ENCODE measurements at places on chromosomes 3 and 15.

- DNase-seq = no peak
Observed at GRCh38 chr3:82012775-82013174, 251.3 kb upstream of the GBE1 start.

- no peak for DNase-seq
Observed at GRCh38 chr3:31096661-31097395, 202.4 kb upstream of the GADL1 start.

- DNase-seq = no peak
Observed at GRCh38 chr15:31001702-31002101, 10.3 kb upstream of the MTMR10 start.

DNA sequence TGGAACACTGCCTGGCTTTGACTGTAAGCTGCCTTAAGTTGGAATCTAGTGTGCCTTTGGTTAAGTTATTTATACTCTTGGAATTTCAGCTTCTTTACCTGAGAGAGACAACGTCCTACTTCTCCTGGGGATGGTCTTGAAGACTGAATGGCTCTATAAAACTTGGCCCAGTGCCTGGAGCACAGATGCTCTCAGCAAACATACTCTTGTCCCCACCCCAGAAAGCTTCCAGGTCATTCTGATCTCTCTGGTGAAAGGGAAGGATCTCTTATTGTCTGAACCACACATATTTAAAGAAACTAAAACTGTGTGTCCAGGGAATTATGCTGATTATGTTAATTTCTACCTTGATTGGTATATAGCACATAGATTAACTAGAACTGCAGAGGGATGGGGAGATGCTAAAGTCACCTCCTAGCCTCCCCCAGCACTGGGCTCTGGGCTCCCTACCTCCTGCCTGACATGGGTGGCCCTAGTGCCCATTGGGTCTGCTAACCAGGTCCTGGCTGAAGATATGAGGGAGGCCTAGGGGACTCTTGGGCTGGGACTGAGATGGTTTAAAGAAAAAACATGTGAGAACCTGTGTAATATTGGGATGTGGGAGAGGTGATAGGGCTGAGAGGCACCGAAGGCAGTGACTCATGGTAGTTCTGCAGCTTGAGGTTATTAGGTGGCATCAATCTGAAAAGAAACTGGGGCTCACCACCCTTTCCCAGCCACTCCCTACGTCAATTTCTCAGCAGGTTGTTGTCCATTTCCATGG, 171.0 kb downstream of the RPLP1 start:
- DNase-seq = no peak

GRCh38 chr3:30170681-30171438, 435.5 kb upstream of the TGFBR2 start:
- DNase-seq = no peak

- DNase-seq = no peak
Observed at GRCh38 chr15:33378866-33379480, 68.2 kb downstream of the RYR3 start.

GRCh38 chr3:49924683-49925082, 4.9 kb downstream of the MON1A start:
- DNase-seq = no peak

DNA sequence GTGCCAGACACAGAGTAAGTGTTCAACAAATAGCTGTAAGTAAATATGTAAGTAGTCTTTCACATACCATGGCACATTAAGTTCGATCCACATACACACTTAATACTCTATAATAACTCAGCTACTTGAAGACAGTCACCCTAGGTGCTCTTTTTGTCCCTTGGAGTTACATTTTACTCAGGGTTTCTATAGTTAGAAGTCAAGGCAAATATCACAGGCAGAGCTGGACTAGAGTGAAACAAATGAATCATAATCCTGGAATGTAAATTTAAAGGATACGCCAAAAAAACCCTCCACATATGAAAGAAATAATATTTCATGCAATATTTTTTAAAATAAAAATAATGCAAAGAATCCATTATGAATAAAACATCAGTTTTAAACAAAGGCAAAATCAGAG, 461.8 kb downstream of the MAGI1 start:
- DNase-seq = no peak

GRCh38 chr3:185714085-185714484, 110.8 kb downstream of the IGF2BP2 start:
- no peak for DNase-seq

DNA sequence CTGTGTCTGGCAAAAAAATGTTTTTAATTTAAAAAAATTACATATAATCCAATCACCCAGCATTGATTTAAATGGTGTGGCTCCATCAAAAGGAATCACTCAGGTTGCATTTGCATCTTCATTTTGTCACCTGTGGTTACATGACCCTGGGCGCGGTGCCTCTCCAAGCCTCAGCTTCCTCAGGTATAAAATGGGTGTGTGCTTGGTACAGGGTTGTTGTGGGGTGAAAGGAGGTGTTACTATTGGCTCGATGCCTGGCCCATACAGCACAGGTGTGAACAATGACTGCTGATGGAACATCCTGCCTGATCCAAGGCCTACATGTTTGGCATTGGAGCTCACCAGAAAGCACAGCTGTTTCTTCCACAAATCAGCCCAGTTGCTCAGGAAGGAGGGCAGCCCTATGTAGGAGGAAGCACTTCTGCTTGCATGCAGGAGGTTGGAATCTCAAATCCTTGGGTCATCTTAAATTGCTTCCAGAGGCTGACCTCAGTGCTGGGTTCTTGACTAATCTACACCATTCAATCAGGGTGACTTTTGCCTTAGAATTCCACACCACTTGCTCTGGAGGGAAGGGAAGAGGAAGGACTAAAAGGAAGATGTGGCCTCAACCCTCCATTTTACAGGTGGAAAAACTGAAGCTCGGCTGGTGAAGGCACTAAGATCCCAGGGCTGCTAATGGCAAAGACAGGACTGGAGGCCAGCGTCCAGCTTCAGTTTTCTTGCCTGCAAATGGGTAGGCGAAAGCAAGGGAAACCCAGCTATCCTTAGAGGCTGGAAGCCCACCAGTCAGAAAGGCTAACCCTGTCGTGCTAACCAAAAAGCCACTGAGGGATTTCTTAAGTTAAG, 31.7 kb downstream of the BHLHE40 start:
- no peak for DNase-seq

- DNase-seq = no peak
Observed at GRCh38 chr3:132911741-132912415, 126.3 kb upstream of the TMEM108 start.

DNA sequence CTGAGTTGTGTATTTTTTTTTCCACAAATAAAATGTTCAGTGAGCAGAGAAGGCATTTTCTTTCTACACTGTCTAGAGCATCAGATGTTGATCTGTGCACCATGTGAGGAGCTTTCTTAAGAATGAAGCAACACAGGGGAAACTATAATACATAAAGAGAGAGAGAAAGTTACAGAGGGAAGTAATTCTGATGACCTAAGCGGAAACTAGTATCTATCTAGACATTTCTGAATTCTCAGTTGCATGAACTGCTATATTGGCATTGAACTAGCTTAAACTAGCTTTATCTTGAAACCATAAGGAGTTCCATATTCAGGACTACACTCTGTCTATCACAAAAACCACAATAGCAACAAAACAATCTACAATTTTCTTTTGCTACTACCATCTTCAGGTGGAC, 822.4 kb downstream of the VGLL3 start:
- no peak for DNase-seq

- DNase-seq = no peak
Observed at GRCh38 chr3:185021256-185021655, 131.6 kb downstream of the C3orf70 start.

DNA sequence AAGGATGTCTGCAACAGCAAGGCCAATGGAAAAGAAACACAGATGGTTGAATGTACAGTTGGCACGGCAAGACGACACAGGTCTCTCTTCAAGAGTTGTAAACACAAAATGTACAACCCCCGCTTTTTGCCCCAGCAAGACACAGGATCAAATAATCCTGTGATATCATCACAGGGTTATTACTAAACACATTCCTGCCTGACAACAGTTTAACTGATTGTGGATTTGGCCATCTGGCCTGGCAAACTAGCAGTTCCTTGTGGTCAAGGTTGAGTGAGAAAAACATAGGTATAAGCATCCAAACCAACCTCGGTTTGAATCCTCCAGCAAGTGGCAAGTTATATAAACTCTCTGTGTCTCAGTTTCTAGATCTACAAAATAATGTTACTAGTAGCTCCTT, 23.4 kb downstream of the PARP16 start:
- DNase-seq = no peak

DNA sequence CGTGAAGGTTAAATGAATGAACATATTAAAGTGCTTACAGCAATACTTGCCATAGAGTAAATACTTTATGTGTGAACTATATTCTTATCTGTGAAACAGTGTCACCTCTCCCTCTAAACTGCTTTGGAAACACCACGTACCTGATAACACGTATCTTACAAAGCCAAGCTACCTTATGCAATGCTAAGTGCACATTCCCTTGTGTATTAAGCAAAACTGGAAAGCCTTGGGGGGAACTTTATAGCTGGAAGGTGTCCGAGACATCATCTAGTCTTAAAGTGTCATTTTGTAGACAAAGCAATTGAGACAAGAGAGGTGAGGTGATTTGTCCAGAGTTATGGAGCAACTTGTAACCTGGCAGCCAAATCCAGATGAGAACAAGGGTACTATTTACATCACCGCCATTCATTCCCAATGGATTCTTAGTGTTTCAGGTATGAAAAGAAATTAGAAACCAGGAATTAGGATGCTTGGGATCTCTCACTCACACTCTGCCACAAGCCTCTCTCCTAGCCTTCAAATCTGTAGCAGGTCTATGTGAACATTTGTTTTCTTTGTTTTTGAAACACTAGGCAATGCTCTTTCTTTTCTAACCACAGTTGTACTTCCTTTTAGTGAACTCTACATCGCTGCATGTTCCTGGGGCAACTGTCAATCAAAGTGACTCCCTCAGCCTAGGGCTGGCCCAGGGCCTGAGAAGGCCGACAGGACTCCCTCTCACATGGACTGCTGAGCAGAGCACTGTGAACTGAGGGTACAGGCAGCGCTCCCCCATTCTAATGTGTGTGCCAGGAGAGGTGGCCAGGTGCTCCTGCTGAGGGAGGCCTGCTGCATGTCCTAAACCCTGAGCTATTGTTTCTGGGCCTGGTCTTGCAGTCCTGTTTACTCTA, 13.9 kb upstream of the MGLL start:
- no peak for DNase-seq

GRCh38 chr15:90325726-90326125, 26.4 kb upstream of the ZNF774 start:
- no peak for DNase-seq

GRCh38 chr15:83515164-83515563, 68.0 kb downstream of the SH3GL3 start:
- DNase-seq = no peak

- DNase-seq = no peak
Observed at GRCh38 chr3:108153451-108153981, 62.7 kb upstream of the CD47 start.

- no peak for DNase-seq
Observed at GRCh38 chr3:176097027-176097426, 1100.3 kb downstream of the TBL1XR1 start.

- no peak for DNase-seq
Observed at GRCh38 chr15:36994790-36995189, 105.6 kb downstream of the MEIS2 start.

DNA sequence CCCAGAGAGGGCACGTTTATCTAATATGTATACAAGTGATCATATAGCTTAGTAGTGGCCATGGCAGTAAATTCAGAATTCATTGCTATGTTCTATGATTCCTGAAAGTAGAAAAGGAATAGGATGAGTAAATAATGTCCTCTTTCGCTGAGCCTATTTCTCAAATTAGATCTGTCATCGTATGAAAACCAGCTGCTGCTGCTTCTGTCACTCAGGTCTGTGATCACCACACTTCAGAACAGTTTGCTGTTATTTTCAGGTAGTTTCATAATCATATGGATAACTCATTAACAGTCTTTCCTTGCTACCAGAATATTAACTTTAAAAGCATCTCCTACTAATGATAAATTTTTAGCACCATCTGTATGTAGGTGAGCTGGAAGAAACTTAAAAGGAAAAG, 289.1 kb upstream of the AZI2 start:
- DNase-seq = no peak

- no peak for DNase-seq
Observed at GRCh38 chr15:60464836-60465630, 13.9 kb downstream of the ICE2 start.

GRCh38 chr15:84874981-84875699, 9.3 kb upstream of the SLC28A1 start:
- no peak for DNase-seq

GRCh38 chr3:106176734-106177133, 307.9 kb upstream of the CBLB start:
- no peak for DNase-seq

DNA sequence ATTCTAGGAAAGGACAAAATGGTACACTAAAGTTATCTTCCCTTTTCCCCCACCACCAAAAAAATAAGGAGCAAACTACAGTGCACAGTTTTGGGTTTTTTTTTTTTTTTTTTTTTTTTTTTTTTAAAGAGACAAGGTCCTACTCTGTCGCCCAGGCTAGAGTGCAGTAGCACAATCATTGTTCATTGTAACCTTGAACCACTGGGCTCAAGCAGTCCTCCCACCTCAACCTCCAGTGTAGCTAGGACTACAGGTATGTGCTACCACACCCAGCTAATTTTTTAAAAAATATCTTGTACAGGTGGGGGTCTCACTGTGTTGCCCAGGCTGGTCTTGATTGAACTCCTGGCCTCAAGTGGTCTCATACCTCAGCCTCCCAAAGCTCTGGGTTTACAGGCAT, 14.9 kb downstream of the SETD5 start:
- DNase-seq = no peak

DNA sequence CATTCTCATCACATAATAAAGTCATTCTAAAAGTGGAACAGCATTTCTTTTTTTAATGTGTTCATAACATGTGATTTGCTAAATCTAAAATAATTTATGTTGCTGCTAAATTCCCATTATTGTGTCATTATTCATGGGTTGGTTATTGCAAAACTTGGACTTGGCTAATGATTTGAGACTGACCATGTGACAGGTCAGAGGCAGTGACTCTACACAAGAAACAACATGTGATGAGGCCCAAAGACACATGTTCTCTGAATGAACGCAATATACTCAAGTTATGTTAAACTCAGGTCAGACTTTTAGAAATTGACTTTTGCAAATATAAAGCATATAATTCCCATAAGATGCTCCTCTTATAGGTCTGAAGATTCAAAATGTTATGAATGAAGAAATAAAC, 566.1 kb downstream of the TBL1XR1 start:
- no peak for DNase-seq

DNA sequence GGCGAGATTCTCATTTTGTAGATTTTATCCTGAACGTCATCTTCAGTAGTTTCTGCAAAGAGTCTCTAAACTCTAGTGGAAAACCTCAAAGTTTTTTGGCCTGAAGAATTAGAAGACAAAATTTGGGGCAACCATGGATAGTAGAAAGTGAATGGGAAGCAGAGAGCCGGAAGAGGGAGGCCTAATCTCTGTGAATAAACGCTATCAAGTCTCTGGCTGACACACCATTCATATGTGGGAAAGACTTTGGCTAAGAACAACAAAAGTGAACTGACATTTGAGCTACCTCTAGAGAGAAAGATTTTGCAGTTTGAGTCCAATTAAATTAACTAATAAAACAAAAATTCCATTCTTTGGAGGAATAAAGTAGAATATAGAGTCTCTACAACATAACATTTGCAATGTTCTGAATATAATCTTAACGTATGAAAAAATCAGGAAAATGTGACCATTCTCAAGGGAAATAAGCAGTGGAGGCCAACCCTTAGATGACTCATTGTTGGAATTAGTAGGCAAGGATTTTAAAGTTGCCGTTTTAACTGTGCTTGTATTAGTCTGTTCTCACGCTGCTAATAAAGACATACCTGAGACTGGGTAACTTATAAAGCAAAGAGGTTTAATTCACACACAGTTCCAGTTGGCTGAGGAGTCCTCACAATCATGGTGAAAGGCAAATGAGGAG, 184.6 kb downstream of the C3orf38 start:
- no peak for DNase-seq

- no peak for DNase-seq
Observed at GRCh38 chr3:156140001-156140595, 19.7 kb downstream of the KCNAB1 start.

Data from NCI-H345 (cell line).